ENCODE measurements at places on chromosomes 4 and X.

GRCh38 chr4:38281371-38282071 is 321.3 kb downstream of the PTTG2 start:
- no peak for DNase-seq

DNA sequence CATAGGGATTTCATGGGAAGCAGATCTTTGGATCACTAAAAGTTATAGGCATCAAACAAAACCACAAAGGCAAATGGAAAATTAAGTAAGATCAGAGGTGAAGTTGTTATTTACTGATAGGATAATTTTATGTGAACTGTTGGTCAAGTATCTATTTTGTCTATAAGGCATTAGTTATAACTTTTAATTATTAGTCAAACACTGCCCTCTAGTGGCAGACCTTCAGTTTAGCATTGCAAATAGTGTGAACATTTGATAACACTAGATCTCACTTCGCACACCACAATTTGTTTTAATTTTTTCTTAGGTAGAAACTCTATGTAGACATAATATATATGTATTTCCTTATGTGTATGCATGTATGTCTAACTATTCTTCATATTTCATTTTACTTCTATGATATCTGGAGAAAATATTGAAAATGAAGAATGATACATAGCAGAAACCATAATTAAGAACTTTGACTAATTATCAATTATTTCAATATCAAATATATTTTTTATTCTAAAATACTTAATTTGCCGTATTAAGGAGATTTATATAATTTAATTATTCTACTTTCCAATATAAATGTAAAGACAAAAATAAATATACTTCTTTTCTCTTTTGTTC is 214.5 kb upstream of the TACR3 start:
- DNase-seq: no peak

- no peak for DNase-seq
These were observed 93.6 kb downstream of the LIMCH1 start for GRCh38 chr4:41631523-41631922.

DNA sequence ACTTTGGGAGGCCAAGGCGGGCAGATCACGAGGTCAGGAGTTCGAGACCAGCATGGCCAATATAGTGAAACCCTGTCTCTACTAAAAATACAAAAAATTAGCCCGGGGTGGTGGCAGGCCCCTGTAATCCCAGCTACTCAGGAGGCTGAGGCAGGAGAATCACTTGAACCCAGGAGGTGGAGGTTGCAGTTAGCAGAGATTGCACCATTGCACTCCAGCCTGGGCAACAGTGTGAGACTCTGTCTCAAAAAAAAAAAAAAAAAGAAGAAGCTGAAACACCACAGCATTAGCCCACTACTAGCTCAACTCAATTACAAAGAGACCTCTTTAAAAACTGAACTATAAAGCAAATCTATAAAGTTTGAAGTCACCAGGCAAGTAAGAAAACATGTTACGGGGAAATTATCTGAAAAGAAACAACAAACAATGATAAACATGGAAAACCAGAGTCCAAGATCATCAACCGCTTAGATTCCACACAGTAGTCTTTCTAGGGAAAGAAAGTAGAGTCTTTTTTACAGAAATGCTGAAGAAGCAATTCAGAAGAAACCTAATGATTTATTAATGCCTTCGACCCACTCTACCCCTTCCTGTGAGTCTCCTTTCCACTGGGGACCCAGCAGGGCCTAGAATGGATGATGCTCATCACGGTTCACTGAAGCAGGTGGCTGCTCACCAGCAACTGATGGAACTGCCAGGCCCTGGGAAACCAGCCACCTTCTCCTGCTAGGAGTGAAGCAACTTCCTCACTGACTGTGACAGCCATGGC is 6.6 kb downstream of the SAT1 start:
- no peak for DNase-seq

- no peak for DNase-seq
These were observed 62.3 kb upstream of the SCRG1 start for GRCh38 chr4:173461170-173461569.

GRCh38 chr4:89781321-89781720 is 55.6 kb downstream of the SNCA start:
- no peak for DNase-seq

GRCh38 chrX:69144838-69145680 is 20.2 kb downstream of the PJA1 start:
- no peak for DNase-seq

GRCh38 chr4:142077048-142077447 is 440.7 kb downstream of the IL15 start:
- DNase-seq: no peak

DNA sequence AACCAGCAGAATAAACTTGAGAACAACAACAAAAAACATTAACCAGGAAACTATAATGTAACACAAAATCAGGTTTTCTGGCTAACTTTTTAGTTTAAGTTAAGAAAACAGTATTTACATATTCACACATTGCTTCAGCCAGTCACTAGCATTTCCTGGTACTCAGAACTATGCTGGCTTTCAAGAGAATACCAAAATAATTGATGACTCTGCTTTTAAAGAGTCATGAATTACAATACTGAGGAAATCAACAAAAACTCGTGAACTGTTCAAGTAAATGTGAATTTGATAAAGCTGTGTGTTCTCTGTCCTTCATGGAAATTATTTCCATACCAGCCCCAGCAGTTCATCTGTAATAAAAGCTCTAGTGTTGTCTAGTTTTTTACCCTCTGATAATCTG is 27.4 kb downstream of the PRSS12 start:
- DNase-seq: no peak

Data from stimulated activated CD8-positive, alpha-beta memory T cell treated with anti-CD3 and anti-CD28 coated beads, Interleukin-15, amount 100 ng/mL, for 48 hours (primary cell).